ENCODE measurements at places on chromosomes 3 and 15.

DNA sequence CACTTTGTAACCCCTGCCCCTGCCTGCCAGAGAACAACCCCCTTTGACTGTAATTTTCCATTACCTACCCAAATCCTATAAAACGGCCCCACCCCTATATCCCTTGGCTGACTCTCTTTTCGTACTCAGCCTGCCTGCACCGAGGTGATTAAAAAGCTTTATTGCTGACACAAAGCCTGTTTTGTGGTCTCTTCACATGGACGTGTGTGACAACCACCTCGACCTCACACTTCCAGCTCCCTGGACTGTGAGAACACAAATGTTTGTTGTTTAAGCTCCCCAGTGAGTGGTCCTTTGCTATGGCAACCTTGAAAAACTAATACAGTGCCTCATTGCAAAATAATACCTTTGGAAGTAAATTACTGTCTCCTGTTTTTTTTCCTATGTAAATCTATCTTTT is 299.2 kb upstream of the POU1F1 start:
- no peak for DNase-seq

- no peak for DNase-seq
These were observed 17.1 kb upstream of the SLC24A5 start for GRCh38 chr15:48103647-48104046.

GRCh38 chr3:47042231-47042791 is 62.8 kb downstream of the NBEAL2 start:
- no peak for DNase-seq

GRCh38 chr15:67168694-67169093 is 85.8 kb downstream of the AAGAB start:
- DNase-seq = no peak

GRCh38 chr3:139830817-139831216 is 104.2 kb upstream of the CLSTN2 start:
- no peak for DNase-seq

GRCh38 chr15:46714950-46715349 is 1002.4 kb upstream of the SEMA6D start:
- no peak for DNase-seq

- peak; percentile 63 for DNase-seq
These were observed at the start of gene SPTSSB for GRCh38 chr3:161371441-161372320. Gene SPTSSB, minus strand, starts transcription at chr3:161371517. Its CDS starts 25,194 bp downstream, at chr3:161346323.

DNA sequence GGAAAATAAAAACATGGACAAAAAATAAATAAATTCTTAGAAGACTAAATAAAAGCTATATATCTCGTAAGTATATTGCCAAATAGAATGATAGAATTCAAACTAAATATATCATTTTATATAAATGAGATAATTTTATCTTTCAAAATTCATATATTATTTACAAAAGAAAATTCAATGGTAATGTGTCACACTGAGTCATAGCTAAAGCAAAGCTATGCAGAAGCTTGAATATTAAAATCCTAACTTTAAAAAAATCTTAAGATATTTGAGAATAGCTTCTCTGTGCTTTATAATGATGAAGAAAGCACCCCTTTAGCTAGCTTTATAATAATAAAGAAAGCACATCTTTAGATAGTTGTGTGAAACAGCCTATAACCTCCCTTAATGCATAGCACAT is 1010.8 kb downstream of the OTOL1 start:
- DNase-seq = no peak

Data from putamen (tissue), 1 donor.